ENCODE measurements at places on chromosomes 4 and X. TPM values are rescaled to one million over a fixed set of nuclear protein-coding genes. Genes with fewer than 3 reads are reported as not detected.

DNA sequence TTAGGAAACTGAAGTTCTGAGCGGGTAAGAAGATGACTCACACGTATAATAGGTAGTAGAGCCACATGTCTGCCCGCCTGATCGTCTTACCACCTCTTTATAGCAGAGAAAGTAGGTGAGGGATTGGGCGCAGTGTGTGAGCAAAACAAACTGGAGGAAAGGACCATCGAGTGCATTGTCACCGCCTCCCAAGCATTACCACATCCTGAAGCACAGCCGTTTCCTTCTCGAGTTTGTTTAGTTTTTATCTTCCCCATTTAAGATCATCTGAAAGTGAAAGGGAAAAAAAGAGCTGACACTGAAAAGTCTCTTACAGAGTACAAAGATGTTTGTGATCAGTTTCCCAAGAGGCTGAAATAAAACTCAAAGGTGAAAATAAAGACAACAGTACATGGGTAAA is 14.8 kb downstream of the PDK3 start:
- no peak for DNase-seq

DNA sequence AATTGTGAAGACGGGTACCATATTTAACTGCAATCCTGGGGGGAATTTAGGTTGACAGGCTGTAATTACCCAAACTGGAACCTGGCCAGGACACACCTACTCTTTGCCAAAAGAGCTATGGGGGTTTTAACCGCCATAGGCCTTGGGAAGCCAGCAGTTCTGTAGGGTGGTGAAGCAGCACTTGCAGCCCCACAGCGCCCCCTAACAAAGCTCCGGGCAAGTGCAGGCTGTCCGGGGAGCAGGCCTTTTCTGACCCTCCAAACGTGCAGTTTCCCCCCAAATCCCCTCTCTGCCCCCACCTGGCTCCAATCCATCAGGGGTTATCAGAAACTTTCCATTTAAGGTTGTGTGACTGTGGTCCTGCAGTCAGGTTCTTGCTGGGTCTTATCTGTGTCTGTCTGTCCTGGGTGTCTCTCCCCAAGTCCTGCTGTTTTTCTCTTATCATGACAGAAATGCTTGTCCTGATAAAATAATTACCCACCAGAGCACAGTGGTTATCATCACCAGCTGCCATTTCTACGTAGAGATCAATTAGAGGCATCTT is 350.9 kb downstream of the MID1IP1 start:
- no peak for DNase-seq

DNA sequence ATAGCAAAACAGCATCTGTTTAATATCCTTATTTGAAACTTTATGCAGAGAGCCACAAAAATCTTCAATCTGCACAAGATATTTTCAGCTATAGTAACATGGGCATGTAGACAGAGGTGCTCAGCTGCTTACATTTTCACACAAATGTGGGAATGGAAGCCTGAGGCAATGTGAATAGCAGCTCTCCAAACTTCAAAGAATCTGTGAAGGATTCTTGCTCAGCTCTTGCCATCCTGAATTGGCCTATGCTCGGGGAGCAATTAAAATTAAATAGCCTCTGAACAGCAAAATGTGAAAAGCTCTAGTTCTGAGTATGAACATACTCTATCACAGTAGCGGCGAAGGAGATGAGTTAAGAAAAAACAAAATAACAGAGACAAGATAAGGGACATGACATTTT is 1523.8 kb downstream of the PCDH7 start:
- DNase-seq = no peak

HPSE gene
- total RNA-seq = 30.7 TPM

DNA sequence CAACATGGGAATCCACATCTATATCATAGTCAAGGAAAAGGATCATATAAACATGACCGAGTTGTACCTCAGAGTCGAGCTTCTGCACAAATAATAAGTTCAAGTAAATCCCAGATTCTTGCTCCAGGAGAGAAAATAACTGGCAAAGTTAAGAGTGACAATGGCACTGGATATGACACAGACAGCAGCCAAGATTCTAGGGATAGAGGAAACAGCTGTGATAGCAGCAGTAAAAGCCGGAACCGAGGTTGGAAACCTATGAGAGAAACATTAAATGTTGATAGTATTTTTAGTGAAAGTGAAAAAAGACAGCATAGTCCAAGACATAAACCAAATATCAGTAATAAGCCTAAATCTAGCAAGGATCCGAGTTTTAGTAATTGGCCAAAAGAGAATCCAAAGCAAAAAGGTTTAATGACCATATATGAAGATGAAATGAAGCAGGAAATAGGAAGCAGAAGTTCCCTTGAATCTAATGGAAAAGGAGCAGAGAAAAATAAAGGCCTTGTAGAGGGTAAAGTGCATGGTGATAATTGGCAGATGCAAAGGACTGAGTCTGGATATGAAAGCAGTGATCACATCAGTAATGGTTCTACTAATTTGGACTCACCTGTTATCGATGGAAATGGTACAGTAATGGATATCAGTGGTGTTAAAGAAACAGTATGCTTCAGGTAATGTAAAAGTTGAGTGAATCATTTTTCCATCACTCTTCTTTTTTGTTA is 50.4 kb downstream of the FABP2 start:
- peak; percentile 33 for DNase-seq

CYP4V2 gene
- 3.1 TPM for total RNA-seq

- DNase-seq = no peak
These were observed 84.1 kb upstream of the CT45A1 start for GRCh38 chrX:135629342-135629741.

- no peak for DNase-seq
These were observed 1.2 kb downstream of the TMEM255A start for GRCh38 chrX:120309873-120310705.

DNA sequence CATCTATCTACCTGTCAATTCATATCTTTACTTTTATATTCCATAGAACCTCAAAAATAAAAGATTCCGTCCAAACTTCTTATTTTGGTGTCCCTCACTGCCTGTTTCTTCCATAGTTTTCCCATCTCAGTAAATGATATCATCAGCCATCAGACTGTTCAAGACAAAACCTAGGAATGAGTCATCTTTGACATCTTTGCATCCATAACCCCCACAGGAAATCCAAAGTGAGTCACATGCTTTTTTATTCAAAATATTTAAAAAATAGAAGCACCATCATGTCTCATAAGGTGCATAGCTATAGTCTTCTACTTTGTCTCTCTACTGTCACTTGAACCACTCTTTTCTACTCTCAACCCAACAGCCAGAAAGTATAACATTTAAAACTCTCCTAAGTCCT is 29.9 kb upstream of the CXXC4 start:
- no peak for DNase-seq

- no peak for DNase-seq
These were observed 84.8 kb downstream of the TIGD2 start for GRCh38 chr4:89196056-89196674.

UGDH gene
- total RNA-seq = 110 TPM

PCDH7 gene
- total RNA-seq = 19.7 TPM

ARHGEF6 gene
- 8.2 TPM for total RNA-seq

- DNase-seq = no peak
These were observed 41.7 kb downstream of the ATP11C start for GRCh38 chrX:139890991-139891700.

DNA sequence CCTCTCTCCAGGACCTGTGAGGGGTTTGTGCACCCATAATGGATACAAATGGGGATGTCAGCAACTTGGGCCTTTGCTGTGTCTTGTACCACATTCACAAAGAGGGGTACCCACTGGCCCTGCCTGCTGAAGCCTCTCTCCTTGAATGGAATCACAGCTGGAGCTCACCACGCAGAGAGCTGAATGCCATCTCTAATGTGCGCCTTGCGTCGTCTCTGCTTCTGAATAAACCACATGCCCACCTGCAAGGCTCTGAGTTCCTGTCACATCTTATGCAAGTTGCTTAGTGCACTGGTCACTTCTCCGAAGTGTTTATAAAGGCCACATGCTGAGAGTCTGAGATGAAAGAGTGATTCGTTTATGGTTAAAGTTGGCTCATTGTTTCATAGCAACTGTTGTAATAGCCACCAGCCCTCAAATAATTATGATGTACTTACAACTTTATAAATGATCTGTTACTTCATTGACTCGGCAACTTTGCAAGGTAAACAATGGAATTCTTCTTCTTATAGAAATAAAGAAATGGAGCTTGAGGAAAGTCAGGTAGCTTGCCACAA is 6.2 kb upstream of the PUDP start:
- no peak for DNase-seq

DNA sequence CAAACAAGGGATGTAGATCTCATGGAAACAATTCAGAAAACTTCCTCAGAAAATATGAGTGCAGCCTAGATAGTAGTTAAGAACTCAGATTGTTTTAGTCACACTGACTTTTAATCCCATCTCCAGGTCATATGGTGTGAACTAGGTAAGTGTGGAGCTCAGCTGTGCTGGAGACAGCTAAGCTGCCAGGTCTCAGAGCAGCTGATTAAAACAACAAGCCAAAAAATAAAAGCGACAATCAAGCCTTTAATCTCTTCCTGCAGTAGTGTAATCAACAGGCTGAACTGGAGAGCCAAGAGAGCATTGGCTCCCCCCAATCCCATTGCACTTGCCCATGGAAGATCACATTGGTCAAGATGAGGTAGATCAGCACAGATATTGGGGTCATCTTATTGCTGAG is 98.3 kb upstream of the ATOH1 start:
- DNase-seq = no peak

GRCh38 chrX:46573331-46573891 is at the start of gene CHST7:
TSS of gene CHST7 (plus strand) at chrX:46573765. CDS start at chrX:46573932, 167 bp downstream.
- no peak for DNase-seq

GABRQ gene
- not detected for total RNA-seq

GAGE1 gene
- not detected for total RNA-seq

TCEAL6 gene
- not detected for total RNA-seq

DNA sequence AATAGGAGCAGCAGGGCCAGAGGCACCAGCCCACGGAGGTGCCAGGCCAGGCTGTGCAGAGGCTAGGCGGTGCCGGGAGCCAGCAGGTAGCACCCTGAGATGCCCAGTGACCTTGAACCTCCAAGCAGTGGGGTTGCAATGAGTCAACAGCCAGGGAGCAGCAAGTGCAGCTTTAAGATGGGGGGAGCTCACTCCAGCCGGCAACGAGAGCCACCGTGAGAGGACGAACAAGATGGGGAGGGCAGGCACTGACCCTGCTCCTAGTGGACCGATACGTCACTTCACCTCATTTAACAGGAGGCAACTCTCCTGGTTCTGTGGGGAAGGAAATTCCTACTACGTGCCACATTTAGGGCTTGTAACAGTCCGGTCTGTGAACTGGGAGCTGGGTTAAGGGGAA is 4.8 kb downstream of the LETM1 start:
- no peak for DNase-seq

DCAF4L1 gene
- 0.18 TPM for total RNA-seq

DNA sequence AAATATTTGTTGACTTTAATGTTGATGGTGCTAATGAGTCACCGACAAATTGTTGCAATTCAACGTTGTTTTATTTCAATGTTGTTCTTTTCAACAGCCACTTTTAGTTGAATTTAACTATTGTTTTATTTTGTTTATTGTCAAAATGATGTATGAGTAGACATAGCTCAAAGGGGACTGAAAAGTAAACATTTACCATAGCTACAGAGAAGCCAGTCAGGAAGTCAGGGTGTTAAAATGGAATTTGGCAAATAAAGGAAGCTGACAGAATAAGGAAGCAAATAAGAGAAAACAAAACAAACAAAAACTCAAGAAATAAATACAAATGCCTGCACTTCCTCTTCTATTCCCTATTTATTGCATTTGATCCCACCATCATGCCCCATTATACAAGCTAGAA is 648.4 kb upstream of the HTR2C start:
- no peak for DNase-seq

DNA sequence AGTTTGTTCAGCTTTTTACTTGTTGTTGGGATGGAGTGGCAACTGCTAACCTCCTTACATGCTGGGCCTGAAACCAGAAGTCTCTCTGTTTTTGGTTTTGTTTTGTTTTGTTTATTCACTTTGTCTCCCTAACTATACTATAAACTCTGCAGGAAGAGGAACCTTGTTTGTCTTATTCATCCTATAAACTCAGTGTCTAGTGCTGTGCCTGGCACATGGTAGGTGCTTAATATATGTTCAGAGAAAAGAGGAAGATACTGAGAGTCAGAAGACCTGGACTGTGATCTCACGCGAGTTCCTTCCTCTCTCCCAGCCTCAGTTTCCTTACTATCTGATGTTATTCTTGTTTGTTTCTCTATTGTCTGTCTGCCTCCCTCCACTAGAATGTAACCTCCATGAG is 71.3 kb downstream of the PRPS1 start:
- no peak for DNase-seq

- DNase-seq = no peak
These were observed 134.9 kb downstream of the KCTD8 start for GRCh38 chr4:44313702-44314101.

DNA sequence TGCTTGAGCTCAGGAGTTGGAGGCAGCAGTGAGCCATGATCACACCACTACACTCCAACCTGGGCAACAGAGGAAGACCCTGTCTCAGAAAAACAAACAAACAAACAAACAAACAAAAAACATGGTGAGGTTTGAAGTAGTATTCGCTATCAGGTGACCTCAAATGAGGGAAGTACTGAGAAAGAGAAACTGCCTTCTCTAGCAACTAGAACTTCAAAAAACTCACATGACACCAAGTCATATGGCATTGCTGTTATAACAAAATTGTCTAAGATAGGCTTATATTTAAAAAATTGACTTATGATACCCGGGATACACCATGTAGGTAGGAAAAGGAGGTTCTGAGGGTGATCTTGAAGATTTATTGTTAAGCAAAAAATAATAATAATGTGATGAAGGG is 10.3 kb downstream of the MPP1 start:
- no peak for DNase-seq

BMP3 gene
- total RNA-seq = not detected

MSX1 gene
- 2.7 TPM for total RNA-seq

TLR2 gene
- total RNA-seq = 1.3 TPM

DNA sequence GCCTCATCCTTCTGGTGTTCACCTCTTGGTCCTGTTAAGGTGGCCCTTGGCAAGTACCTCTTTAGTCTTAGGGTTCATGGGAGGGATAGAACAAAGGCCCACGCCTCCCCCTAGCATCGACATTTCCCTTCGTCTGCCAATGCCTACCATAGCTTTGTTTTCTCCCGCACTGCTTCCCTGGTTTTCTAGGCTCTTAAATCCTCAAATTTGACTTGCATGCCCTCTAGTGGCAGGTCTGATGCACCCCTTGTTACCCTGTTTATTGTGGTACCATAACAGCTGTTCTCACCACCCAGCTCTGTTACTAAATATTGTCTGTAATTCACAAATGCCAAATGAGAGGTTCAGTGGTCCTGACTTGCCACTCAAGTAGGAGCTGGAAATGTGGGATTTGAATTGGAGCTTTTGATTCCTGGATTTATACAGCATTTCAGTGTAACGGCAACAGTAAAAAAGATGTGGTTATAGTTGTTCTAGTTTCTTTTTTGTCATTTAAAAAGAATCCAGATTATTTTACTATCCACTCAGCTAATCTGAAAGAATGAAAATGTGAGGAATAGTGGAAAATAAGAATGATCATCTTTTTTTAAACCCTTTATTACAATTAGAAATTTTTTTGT is 100.1 kb downstream of the REPS2 start:
- no peak for DNase-seq

ABCG2 gene
- total RNA-seq = 11.9 TPM

GAGE12H gene
- not detected for total RNA-seq

DNA sequence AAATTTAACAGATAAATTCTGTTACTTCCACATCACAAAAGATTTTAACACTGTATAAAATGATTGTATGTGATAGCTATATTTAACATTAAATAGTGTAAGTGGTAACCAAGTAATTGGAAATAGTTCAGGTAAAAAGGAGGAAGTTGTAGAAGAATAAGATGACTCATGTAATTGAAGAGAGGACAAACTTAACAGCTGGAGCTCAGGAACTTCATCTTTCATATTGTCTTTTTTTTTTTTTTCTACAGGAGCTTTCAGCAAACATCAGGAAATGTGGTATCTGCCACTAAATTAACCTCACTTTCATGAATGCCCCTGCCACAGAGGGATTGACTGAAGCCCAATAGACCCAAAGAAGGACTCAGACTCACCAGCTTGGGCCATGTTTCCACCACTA is 188.4 kb upstream of the VEGFC start:
- DNase-seq = no peak
